ENCODE measurements at places on chromosomes 6 and 20.

DNA sequence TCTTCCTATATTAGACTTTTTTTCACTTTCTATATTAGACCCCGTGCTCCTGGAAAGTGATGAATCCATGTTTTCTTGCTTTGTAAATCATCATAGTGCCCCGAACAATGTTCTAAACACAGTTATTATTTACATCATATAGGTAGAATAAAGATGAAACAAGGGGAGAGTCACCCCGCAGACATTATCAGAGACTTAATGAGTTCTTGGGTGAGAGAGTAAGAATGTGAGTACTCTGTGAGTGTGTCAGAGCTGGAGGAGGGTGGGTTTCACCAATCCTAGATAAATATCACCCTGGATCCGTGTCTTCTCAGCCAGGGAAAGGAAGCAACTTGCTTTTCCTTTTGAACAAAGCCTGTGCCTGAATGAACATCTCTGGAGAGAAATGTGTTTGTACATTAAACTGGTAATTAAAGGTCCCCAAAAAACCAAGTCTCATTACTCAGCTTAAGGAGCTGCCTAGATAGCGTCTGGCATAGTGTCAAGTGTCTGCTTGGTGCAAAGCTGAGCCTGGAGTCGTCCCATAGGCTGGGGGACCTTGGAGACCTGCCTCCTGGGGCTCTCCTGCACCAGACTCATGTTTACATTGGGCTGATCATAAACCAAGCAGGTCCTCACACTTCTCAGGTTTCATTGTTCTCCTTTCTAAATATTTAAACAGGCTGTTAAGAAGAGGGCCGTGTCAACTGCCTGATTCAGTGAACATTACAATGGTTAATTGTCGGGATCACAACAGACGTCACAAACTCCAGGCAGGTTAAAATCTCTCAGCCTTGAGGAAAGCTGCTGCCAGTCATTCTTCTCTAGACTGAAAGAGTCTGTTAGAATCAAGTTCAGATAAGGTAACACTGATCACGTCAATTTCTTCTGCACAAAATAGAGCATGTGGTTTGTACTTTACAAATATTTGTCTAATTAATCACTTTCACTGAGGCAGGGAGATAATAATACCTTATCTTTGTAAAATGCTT lies 179.7 kb upstream of the MYLIP start:
- DNase-seq = no peak

- no peak for DNase-seq
These were observed 23.5 kb downstream of the ILRUN start for GRCh38 chr6:34673064-34673463.

DNA sequence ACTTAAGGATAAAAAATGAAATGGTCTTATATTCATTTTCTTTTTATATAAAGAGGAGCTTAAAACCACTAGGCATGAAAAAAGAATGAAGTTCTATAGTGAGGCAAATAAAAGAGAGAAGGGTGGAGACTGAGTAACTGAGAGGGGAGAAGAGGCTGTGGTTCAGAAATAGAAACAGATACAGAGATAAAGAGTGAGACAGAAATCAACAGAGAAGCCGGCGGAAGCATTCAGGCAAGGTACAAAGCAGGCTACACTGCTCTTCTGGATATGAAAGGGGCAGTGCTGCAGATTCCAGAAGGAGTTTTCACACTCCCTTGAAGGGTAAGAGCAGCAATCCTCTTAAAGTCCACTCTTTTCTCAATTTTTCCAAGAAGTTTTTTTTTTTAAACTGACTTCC lies 29.9 kb downstream of the NFATC2 start:
- no peak for DNase-seq

DNA sequence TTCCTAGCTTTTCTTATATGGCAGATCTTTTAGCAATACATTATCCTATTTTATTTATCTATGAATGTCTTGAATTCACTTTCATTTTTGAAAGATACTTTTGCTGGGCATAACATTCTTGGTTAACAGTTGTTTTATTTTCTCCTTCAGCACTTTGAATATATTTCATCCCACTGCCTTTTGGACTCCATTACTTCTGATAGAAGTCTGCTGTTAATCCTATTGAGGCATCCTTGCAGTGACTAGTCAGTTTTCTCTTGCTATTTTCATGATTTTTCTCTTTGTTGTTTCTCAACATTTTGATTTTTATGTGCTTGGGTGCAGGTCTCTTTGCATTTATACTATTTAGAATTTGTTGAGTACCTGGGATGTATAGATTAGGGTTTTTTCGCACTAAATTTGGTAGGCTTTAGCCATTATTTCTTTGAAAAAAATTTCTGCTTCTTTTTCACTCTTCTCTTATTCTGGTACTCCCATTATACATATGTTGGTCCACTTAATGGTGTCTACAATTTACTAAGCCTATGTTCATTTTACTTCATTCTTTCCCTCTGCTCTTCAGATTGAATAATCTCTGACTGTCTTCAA lies 53.2 kb downstream of the PHACTR3 start:
- no peak for DNase-seq

- DNase-seq = peak; percentile 62
These were observed 187.5 kb upstream of the PDE10A start for GRCh38 chr6:165850434-165851019.

- no peak for DNase-seq
These were observed 23.0 kb upstream of the IER3 start for GRCh38 chr6:30767158-30767943.

GRCh38 chr20:45368221-45368980 lies 5.4 kb downstream of the SYS1 start:
- no peak for DNase-seq

DNA sequence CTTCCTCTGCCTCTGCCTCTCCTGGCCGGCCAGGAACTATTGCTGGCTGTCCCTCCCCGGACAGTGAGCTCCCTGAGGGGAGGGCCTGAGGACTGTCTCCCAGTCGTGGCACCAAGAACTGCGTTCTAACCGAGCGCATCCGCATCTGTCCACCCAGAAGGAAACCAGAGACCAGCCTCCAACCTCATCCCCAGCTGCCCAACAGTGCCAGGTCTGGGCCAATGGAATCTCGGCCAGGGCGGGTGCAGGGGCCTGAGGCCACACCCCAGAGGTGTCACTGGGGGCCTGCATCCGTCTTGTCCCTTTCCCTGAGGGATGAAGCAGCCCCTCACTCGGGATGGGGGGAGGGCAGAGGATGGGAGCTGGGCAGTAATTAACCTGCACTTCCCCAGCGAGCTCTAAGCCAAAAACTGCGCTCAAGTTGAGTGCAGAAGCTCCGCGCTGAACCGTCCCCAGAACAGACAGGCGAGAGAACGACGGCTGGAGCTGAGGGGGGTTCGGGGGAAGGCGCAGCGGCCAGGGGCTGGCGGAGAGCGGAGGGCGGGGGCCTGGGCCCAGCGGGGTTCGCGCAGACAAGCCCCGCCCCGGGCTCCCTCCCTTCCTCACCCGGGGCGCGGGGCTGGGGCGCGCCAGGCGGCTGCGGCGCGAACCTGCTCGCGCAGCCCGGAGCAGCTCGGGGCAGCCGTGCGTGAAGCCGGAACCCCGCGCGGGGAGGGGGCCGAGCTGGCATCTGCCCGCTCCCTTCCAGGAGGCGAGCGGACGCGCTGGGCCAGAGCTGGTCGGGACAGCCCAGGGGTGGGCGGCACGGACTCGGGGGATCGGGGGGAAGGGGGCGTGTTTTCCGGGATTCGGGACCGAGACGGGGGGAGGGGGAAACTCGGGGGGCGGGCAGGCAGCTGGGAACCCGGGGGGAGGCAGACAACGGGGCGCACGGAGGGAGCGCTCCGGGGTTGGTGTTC lies 1.4 kb downstream of the TFEB start:
- DNase-seq = peak; percentile 71

DNA sequence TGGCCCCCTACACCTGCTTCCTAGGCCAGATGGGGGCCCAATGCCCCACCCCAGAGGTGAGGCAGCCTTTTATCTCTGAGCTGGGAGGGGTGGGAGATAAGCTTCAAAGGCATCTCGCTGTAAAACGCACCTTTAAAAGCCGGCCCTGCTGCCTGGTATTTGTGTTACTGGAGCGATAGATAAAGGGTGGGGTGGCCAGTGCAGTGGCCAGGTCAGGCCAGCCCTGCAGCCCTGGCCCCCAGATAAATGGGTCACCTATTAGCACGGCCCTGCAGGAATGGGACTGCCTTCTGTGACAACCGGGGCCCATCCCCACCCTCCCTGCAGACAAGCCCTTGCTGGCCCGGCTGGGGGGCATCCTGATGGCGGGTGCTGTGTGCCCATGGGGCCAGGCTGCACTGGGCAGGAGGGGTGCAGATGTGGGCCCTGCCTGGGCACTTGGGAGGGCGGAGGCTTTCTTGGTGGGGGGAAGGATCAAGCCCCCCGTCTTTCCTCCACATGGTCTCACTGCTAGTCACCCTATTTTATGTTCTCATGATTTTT lies 3.0 kb upstream of the RBBP8NL start:
- no peak for DNase-seq

DNA sequence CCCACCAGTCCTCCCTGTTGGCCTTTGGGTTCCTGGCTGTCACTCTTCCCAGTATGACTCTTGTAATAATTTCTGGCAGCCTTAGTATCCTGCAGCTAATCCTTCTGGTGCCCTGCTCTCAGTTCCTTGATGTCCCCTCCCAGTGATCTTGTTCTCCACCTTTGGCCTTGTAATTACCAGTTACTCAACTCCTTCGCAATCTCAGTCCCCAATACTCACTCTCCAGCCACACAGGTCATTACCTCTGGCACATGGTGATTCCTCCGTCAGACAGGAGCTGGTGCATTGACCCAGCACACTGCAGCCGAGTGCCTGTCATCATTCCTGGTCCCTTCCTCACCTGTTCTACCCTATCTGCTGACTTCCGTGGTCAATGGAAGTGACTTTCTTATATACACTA lies 101.4 kb downstream of the FAM120B start:
- DNase-seq = no peak

DNA sequence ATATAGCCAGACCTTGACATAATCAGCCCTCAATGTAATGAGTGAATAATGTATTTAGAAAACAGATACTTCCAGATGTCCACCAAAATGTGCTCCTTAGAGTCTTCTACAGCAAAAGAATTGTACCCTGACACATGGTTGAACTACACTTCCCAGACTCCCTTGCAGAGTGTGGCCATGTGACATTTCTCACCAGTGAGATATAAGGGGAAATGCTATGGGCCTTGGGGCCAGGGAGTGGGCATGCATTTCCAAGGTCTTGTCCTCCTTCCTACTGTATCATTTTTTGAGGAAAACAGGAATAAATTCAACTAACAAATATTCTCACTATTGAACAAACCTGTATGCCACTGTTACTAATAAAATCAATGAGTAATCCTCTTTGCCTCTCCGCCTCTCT lies 211.4 kb upstream of the SMLR1 start:
- DNase-seq = no peak
